ENCODE measurements at places on chromosomes 16 and 17. TPM values are rescaled to one million over a fixed set of nuclear protein-coding genes. Genes with fewer than 3 reads are reported as not detected.

DNA sequence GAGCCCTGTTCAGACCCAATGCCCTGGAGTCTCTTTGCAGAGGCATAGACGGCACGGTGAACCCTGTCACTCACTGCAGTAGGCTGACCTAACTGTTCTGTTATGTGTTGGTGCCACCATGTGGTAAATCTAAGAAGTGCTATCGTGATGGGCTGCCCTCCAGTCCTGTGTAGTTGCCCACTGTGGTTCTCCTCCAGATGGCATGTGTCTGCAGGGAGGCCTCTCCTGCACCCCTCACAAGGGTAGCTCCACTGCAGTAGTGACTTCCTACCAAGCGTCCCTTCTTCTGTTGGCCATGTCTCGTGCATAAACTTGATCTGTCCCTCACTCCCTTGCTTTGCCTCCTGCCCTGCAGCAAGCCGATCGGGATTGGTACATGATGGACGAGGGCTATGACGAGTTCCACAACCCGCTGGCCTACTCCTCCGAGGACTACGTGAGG lies 5.8 kb downstream of the DHX38 start:
- no peaks in the 10 kb centered on the region for H3K27me3 ChIP-seq
- DNase-seq: peak; percentile 41
- H3K36me3 ChIP-seq: peaks cover 86% of the 10 kb centered on the region
- H3K4me1 ChIP-seq: peaks cover 11% of the 10 kb centered on the region
- no peak overlapping the region for H3K27ac ChIP-seq

DNA sequence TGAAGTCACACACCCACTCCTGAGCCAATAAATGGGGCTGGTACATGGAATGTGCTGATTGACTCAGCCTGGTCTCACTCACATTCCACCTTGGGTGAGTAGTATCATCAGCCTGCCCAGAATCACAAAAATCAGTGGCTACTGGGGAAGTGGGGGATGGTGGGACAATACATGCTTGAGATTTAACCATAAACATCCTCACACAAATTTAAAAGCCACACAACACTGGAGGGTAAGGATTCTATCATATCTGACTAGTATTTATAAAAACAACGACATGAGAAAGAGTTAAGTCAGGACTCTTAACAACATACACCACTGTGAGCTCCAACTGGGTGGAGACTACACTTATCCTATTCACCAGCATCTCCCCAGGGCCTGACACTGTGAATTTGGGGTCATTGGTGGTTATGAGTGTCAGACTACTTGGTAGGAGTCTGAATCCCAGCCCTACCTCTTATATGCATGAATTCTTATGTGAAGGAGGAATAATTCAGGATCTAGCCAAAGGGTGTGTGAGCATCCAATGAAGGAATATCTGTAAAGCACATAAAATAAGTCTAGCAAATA lies 26.0 kb upstream of the IRX6 start:
- no peak overlapping the region for H3K27ac ChIP-seq
- H3K4me3 ChIP-seq: no peak overlapping the region
- H3K4me1 ChIP-seq: no peaks in the 10 kb centered on the region
- no peaks in the 10 kb centered on the region for H3K36me3 ChIP-seq
- peaks cover 54% of the 10 kb centered on the region for H3K27me3 ChIP-seq
- DNase-seq: no peak

DNA sequence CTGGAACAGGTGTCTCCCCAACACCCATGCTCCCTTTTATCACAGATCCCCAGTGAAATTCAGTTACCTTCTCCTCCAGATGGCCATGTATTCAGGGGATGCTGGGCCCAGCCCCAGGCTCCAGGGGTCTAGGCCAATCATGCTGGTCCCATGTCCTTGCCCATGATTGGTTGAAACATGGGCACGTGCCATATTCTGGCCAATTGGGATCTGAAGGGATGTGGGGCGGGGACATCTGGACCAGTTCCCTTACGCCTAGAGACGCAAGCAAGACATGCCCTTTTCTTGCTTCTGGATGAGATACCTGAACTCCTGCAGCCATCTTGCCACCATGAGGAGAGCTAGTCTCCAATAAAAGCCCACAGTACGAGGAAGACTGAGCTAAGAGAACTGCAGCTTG lies 31.0 kb upstream of the ST6GALNAC1 start:
- H3K36me3 ChIP-seq: peaks cover 10% of the 10 kb centered on the region
- peaks cover 14% of the 10 kb centered on the region for H3K4me1 ChIP-seq
- H3K27ac ChIP-seq: no peak overlapping the region
- H3K27me3 ChIP-seq: no peaks in the 10 kb centered on the region

- H3K27ac ChIP-seq: no peak overlapping the region
- DNase-seq: no peak
These were observed 7.5 kb downstream of the C1QTNF8 start for GRCh38 chr16:1088295-1089170.

The TBC1D3E gene
- not detected for total RNA-seq
